Cerebellar cortex (tissue), 1 donor: ENCODE measurements at places on chromosomes 6 and 20.
A peak's percentile ranks its signal among the peaks of the same experiment; 100 is the strongest.

DNA sequence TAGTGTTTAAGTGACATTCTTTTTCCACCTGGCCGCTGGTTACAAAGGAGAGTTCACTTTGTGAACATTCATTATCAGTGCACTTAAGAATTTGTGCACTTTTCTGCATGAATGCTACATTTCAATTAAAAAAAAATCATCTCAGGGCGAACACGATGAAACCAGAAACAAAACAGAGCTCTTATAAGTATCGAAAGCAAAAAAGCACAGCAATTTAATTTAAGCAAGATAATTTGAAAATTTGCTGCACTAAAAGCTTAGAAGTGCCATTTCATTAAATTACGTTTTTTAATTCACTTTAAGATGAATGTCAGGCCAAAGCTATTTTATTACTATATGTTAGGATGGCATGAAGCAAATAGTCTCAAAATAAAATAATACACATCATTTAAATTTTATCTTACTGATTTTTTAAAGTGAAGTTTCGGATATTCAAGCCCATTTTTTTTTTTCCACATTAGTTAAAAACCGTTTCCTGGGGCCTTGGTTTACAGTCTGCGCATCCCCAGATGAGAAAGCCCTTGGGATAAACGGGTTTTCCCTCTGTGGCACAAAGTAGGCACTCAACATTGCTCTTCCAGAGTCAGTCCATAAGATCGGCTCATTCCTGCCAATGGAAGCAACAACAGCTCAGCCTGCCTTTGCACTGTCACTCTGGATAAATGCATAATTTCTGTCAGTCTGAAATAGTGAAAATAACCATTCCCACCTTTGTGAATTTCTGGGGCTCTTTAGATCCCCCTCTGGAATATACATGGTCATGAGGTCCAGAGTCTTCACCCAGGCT, 80.1 kb downstream of the FYN start:
- DNase-seq: no peak

GRCh38 chr6:35691027-35691824, 2.5 kb upstream of the FKBP5 start:
- DNase-seq: peak; percentile 28

GRCh38 chr6:34580707-34581560, 24.8 kb upstream of the SPDEF start:
- DNase-seq: no peak

DNA sequence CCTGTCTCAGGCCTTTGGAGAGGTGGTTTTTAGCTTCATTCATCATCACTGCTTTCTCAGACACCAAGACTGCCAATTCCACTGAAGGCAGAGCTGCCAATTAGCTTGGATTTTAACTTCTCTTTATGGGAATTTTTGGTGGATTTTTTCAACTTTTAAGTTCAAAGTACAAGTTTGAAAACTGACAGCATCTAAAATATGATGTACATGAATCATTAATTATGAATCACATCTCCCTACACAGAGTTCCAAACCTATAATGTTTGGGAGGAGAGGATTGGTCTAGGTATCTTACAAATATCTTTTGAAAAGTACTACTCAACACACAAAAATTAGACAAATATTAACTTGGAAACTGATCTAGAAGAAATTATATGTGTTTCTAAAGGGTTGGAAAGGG, 25.5 kb downstream of the CNKSR3 start:
- DNase-seq: no peak

- no peak for DNase-seq
These were observed 101.2 kb downstream of the SCP2D1 start for GRCh38 chr20:18914796-18915195.

DNA sequence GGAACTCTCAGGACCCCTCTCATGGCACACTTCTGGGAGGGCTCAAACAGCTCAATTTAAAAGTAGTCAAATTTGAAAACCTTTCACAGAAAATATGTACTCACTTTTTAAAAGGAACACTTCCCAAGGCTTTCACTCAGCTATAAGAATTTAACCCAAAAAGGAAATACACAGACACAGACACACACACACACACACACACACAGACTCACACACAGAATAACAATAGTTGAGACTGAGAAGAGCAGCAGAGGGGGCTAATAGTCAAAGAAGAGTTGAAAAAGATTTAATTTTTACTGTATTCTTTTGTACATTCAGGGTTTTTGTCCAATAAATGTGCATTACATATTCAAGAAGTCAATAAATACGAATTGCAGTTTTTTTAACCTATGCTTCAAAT, 211.4 kb downstream of the HACE1 start:
- no peak for DNase-seq

DNA sequence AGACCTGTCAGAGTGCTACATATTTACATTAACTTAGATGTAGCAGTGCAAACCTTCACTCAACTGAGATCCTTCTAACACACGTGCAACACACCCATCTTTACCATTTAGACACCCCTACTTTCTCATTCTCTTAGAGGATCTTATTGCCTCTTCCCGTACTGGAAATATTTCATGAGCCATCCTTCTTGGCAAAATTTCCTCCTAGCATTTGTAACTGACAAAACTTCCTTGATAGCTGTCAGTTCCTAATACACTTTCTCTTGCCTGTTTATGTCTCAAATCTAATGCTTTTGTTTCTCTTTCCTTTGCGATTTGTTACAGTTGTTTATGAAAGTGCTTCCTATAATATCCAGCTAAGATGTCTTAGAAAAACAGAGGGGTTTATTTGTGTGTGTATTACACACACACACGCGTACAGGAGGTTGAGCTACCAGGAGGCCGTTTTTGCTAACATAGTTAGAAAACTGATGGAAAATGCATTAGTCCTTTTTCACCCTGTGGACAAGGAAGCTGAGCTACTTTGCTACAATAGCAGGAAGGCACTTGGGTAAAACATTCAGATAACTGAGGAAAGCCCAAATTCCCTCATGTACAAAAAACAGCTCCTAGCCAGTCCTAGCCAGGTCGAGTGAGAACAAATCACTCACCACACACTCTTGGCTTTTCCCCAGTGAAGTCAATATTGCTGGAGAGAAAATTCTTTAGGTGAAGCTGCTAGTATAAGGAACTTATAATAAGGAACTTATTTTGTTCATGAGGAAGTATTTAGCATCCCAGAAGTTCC, 153.6 kb downstream of the NFATC2 start:
- no peak for DNase-seq

DNA sequence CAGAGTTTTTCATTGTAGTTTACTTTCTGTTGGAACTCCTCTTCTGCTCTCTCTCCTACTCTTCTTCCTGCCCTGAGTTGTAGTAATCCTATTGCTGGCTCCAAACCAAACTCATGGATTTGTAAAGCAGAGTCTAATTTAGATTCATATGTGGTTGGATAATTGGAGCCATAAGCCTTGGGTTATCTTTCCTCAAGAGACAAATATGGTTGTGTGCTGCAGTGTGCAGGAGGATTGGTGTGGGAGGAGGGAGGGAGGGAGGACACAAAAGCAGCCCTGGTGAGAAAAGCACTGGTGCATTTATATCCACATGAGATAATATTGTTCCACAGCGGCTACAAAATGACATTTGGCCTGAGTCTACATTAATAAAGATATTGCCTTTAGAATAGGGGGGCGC, 4.2 kb downstream of the HLA-G start:
- no peak for DNase-seq

DNA sequence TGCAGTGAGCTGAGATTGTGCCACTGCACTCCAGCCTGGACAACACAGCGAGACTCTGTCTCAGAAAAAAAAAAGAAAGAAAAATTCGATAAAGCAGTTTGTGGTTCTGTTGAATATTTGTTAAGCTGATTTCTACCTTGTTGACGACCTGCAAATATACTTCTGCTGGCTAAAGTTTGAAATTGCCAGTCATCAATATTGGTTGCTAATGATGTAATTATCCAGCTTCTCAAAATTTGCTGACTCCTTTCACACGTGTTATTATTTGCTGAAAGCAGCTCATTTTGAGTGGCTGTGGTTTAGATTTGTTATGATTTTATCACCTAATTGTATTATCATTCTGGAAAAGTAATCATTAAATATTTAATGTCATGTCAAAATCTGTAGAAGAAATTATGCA, 774.3 kb downstream of the QKI start:
- no peak for DNase-seq

DNA sequence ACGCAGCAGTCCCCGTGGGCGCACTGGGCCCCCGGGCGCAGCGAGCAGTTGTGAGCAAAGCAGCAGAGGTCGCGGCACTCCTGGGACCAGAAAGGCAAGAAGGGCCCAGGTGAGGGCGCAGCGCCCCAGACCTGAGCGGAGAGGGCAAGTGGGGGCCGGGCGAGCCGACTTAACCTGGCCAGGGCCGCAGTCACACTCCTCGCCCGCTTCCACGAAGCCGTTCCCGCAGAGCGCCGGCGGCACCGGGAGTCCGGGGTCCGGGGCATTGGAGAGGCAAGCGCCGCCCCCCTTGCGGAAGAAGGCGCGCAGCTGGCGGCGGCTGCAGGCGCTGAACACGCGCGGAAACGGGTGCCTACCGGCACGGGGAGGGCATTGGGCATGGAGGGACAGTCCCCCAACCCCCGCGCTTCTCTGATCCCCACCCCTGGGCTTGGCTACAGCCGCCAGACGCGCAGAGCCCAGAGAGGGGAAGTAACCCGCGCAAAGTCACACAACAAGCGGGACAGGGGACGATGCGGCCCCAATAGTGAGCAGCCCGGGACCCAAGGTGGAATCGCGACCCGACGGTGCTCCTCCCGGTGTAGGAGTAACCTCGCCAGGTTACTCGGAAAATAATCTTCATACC, 9.2 kb downstream of the ADAM33 start:
- DNase-seq: no peak
